ENCODE measurements at places on chromosomes 1 and 21. TPM values are rescaled to one million over a fixed set of nuclear protein-coding genes. Genes with fewer than 3 reads are reported as not detected.
A peak's percentile ranks its signal among the peaks of the same experiment; 100 is the strongest.

DNA sequence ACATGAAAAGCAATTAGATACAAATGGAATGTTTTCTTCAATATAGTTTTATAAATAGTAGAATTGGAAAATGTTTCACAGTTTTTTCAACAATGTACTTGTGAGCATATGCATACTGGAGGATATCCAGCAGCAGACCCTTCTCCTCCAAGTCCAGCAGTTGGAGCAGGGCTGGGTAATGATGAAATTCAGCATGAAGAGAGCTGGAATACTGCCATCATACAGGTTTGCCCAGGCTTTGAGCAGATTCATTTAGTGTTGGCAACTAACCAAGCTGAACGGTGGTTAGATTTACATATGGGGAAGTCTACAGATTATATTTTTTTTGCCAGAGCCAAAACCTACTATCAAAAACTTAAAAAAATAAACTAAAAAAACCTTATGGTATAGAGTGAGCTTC lies 38.3 kb downstream of the WDR3 start:
- DNase-seq: no peak

DNA sequence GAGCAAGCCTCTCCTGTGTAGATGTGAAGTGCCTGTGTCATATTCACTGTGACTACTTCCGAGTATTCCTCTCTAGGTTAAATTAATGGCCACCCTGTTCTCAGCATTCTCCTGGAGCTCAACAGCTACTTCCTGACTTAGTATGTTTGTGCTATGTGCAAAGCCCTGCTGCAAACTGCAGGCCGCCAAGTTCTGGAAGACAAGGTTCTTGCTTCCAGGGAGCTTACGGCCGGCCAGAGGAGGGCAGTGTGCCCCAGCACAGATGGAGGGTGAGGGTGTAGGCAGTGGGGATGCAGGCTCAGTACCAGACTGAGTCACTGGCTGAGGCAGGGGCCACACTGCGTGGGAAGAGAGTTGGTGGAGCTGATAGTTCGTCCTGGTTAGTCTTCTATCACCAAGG lies 43.2 kb downstream of the ELK4 start:
- DNase-seq: no peak

The INKA2 gene
- 3.4 TPM for total RNA-seq

The OR2AK2 gene
- not detected for total RNA-seq

The PTPRU gene
- total RNA-seq: 16.8 TPM

The POU2F1 gene
- total RNA-seq: 2.5 TPM

DNA sequence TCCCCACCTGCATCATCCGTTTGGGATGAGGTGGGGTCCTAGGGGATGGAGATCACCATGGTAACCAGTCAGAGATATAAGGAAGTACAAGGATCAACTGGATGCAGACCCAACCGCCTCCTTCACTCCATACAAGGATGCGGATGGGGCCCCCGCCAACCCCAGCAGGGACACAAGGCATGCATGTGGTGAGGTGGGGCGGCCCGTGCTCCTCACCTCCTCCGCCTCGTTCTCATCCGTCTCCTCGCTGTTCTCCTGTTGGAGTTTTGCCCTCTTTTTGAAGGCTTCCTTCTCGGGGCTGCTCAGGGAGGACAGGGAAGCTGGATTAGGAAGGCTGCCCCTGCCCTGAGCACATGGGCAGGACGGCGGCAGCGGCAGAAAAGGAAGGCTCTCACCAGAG lies 23.8 kb downstream of the KIF21B start:
- no peak for DNase-seq

- peak; percentile 89 for DNase-seq
These were observed 573 bp downstream of the KLHL21 start for GRCh38 chr1:6601923-6602668.

DNA sequence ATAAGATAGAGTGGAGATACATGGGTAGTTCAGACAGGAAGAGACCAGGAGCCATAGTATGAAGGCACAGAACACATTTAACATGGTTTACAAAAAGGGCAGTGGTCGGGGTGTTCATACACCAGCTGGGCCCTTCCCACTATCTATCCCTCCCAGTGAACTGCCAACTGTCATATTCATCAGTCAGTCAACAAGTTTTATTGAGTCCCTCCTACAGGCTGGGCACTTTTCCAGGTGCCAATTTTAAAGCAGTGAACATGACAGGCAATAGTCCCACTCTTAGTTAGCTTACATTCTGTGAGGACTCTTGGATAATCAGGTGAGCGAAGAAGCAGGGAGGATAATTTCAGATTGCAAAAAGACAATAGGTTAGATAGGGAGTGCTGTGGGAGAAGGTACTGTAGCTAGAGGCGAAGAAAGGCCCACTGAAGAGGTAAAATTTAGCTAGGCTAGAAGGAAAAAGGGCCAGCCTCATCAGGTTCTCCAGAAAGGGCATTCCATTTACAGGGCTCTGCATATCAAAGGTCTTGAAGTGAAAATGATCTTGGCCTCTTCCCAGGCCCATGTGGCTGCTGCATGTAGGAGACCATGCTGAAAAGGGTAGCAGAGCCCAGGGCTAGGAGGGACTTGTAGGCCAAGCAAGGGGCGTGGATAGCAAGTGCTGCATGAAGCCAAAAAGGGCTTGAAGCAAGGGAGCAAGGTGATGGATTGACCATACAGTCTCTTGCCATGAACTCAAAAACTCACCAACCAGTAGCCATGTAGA lies 274.7 kb upstream of the SNX7 start:
- DNase-seq: no peak

DNA sequence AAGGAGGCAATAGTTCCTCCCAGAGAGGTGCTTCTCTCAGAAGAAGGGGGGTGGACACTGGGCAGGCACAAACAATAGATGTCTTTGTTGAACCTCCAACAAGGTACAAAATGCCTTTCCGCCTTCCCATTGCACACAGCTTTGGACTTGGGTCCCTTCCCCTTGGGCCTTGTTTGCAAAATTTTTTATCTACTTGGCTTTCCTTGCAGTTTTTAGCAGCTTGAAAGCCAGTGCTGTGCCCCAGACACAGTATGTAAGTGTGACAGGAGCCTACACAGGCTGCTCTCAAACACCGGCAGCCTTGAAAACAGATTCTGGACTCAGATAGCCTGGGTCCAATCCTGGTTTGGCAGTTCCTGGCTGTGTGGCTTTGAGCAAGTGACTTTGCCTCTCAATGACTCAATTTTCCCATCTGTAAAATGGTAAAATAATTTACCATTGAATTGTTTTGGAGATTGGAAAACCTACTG lies 43.0 kb downstream of the ELAPOR1 start:
- DNase-seq: no peak

DNA sequence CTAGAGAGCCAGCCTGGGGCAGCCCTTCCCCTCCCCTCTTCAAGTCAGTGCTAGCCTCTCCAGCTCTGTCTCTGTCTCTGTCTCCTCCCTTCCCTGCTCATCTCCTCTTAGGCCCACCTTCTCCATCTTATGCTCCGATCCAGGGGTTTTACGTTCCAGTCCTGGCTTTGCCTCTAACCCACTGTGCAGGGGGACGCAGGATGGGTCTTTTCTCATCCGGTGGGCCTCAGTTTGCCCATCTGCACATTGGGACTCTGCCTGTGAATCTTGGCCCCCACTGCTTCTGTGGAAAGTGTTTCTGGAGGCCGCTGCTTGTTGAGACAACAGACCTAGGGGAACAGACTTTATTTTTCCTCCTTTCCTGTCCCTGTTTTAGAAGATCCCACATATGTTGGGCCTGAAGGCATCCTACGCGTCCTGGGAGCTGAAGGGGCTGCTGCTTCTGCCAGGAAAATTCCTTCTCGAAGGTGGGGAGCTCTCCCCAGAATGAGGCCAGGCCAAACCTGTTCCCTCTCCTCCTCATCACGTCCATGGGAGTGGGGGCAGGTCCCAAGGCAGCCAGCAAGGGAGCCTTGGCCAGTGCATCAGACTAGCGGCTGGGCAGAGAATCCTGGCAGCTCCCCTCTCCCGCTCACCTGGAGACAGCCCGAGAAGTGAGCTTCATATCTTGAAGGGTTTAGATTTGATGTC lies 99.5 kb upstream of the CSF3R start:
- DNase-seq: no peak

The MANEAL gene
- not detected for total RNA-seq

GRCh38 chr1:57850176-57850940 lies 426.5 kb upstream of the DAB1 start:
- DNase-seq: no peak

The STUM gene
- 0.03 TPM for total RNA-seq

DNA sequence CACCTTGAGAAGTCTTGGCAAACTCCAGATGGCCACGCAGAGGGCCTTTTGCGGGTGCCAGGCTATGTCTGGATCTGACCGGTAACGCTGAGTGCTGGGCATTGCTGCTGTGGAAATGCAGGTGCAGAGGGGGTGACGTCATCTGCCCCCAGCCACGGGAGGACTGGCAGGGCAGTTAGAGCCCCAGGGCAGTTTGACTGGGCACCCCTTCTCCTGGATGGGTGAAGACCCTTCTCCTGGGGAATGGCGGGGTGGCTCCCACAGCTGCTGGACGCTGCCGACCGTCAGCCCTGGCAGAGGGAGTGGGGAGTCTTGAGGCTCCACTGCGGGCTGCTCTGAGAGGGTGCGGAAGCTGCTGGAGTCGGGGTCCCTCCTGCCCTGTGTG lies 12.6 kb upstream of the EDN2 start:
- no peak for DNase-seq

- DNase-seq: no peak
These were observed 46.8 kb downstream of the CD247 start for GRCh38 chr1:167471568-167471967.

GRCh38 chr1:61238359-61238665 lies 156.0 kb downstream of the NFIA start:
- no peak for DNase-seq

GRCh38 chr1:162927421-162927820 lies 66.4 kb upstream of the CCDC190 start:
- DNase-seq: no peak

DNA sequence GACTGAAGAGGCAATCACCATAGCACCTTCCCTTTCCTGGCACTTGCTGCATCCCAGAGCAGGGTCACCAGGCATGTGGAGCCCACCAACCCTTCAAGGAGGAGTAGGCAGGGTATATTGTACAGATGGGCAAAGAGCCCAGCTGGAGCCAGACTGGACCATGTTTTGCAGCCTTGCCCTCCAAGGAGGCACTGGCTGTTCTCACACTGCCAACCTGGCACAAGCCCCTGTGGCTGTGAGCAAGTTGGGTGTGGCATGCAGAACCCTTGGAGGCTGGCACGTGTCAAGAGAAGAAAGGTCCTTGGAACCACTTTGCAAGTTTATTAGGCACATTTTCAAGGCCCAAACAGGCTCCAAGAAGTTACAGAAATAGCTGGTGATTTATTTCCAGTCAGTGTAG lies 146.4 kb downstream of the FOXD2 start:
- peak; percentile 19 for DNase-seq

- no peak for DNase-seq
These were observed 14.3 kb downstream of the CHI3L2 start for GRCh38 chr1:111241797-111242196.

- peak; percentile 52 for DNase-seq
These were observed 32.3 kb downstream of the EEIG2 start for GRCh38 chr1:108592030-108592759.

DNA sequence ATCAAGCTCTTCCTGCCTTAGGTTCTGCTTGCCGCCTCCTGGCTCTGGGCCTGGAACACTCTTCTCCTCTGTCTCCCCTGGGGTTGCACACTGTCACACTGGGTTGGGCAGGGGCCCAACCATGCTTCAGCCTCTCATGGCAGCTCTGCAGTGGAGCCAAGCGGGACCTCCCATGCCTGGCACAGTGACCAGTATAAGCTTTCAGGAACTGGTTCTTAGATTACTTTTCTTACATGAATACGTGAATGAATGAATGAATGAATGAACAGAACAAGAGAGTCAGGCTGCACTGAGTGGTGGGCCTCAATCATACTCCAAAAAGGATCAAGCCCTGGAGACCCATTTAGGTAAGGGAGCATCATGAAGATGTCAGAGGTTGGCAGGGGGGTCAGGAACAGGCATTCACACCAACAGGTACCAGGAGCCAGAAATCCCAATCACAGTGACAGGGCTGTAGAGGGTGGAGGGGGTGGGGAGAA lies 30.8 kb upstream of the TMEM125 start:
- DNase-seq: no peak

The LCK gene
- not detected for total RNA-seq

DNA sequence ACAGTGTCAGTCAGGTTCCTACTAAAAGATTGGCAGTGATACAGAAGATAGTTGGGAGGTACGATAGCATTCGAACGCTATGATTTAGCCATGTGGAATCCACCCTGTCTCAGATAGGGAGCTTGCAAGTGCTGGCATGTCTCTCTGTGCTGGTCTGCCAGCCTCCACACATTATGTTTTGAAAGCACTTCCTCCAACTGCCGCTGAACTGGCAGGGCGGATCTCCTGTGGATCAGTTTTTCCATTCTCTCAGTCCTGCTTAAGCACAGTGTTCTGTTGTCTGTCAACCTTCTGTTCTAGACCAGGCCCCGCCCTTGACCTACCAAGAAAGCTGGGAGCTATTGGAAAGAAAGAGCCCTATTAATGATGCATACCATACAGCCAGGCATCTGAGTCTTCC lies 65.5 kb upstream of the PALMD start:
- DNase-seq: no peak

DNA sequence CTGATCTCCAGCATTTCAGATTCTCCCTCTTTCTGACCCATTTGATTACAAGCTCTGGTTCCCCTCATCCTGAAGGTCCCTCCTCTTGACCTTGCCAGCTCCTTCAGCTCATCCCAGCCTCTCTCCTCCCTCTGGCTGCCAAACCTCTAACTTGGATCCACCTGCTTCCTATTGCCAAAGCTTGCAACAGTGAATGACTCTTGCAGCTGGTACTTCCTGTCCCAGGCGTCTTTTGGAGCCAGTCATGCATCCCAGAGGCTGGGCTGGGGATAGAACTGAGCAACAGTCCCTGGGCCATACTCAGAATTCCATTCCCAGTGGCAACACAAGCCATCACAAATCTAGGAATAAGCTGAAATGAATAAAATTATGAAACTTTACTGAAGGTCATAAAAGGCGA lies 27.7 kb upstream of the SPOCD1 start:
- no peak for DNase-seq

The GBP6 gene
- not detected for total RNA-seq

The ATF3 gene
- total RNA-seq: 10.1 TPM

GRCh38 chr21:43187715-43188114 lies 18.9 kb downstream of the CRYAA start:
- DNase-seq: no peak

- no peak for DNase-seq
These were observed 26.7 kb downstream of the DMAP1 start for GRCh38 chr1:44239961-44240371.

GRCh38 chr1:94929351-94930217 lies 2.7 kb upstream of the CNN3 start:
- DNase-seq: no peak

- no peak for DNase-seq
These were observed 514.9 kb upstream of the PKN2 start for GRCh38 chr1:88169139-88169538.
